Immature natural killer cell (primary cell): ENCODE measurements at places on chromosomes 5 and 9.

DNA sequence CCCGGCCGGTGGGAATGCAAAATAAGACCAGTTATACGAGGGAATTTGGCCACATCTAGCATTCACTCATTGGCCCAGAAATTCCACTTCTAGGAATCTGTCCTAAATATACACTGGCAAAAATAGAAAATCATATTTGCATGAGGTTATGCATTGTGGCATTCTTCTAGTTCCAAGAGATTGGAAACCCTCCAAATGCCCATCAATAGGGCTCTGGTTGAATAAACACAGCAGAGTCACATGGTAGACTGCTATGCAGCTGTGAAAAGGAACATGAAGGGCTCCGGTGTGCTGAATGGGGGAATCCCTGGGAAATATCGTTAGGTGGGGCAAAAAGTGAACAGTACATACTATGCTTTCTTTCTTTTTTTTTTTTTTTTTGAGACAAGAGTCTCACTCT, 36.8 kb downstream of the PTGES start:
- DNase-seq: no peak

- DNase-seq: no peak
Measured at GRCh38 chr5:2753452-2754420, 2.3 kb upstream of the IRX2 start.

DNA sequence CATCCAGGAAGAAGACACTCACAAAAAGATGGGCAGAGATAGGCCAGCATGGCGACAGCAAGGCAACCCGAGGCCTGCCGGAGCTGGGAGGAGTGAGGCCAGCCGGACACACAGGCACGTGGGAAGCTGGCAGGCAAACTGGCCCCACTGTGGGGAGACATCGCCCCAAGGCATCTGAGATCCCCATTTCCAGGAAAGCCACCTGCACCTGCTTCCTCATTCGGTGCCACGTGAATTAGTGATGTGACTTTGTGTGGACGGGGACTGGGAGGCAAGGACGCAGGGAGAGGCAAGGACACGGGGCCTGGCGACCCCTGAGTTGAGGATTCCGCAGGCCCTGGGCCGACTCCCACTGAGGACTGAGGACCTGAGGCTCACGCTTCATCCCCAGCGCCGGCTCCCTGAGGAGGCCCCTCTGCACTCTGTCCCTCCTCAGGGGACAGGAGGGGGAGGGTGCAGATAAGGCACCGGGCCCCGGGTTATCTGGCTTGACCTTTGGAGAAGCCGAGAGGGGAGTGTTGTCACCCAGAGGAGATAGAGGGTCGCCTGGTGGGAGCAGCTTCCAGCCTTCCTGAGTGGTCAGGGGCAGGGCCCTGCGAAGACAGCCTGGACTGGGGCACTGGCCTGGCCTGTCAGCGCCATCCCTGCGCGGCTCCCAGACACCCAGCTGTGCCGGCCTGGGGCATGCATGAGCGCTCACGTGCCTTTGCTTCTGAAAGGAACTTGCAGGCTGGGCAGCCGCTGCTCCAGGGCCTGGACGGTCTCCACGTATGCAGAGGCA, 39.7 kb downstream of the NDUFS6 start:
- DNase-seq: no peak

DNA sequence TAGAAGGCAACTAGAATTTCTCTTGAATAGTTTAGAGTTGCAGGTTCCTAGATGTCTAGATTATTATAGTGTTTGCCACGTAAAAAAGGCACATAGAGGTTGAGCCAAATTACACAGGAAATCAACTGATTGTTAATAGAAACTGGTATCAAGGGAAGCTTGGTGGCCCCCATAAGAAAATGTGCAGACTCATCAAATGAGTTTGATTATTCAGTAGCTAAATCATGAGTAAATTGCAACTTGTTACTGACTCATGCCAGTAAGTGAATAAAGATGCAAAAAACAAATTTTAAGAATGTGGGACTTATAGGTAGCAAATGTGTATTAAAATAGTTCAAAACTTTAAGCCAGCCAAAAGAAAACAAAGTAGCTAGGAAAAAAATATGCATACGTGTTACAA, 1078.9 kb upstream of the CDH9 start:
- no peak for DNase-seq

DNA sequence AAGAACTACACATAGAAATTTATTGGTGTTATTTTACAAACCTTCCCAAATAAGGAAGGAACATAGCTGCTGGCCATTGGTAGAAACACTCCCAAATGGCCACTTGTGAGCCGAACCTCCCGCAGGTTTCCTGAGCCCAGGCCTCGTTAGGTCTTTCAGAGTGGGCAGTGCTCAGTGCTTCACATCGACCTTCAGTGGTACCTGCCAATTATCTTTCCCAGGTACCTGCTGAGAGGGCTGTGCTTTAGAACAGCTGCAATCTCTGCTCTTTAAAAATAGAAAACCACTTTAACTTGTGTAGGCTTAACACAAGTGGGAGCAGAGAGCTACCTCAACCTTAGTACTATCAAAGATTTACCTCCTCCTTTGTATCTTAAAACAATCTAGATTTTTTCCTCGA, 334.1 kb downstream of the RFX3 start:
- DNase-seq: no peak

- DNase-seq: no peak
Measured at GRCh38 chr5:56981548-56982315, 29.8 kb upstream of the MIER3 start.

DNA sequence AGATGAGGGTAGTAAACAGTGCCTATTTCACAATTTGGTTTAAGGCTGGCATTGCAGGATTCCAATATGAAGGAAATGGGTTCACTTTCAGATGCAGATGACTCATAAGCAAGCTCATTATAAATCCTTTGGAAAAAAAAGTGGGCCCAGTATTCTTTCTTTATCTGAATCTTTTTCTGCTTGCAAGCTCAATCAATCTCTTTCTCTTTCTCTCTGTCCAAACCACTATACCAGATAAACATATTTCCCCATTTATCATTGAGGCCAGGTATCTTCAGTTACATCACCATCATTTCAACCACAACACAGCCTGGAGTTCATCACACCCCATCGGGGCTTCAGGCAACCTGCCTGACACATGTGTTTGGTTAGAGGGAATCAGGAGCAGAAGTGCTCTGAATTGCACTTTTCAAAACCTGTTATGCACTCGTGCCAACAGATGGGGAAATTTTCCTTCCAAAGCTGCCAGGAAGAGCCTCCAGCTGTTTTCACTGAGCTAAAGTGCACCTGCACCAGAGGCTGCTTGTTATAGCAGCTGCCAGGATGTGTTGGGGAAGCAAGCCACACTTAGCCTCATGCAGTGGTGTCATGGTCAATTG, 30.0 kb upstream of the MAMDC2 start:
- DNase-seq: no peak

DNA sequence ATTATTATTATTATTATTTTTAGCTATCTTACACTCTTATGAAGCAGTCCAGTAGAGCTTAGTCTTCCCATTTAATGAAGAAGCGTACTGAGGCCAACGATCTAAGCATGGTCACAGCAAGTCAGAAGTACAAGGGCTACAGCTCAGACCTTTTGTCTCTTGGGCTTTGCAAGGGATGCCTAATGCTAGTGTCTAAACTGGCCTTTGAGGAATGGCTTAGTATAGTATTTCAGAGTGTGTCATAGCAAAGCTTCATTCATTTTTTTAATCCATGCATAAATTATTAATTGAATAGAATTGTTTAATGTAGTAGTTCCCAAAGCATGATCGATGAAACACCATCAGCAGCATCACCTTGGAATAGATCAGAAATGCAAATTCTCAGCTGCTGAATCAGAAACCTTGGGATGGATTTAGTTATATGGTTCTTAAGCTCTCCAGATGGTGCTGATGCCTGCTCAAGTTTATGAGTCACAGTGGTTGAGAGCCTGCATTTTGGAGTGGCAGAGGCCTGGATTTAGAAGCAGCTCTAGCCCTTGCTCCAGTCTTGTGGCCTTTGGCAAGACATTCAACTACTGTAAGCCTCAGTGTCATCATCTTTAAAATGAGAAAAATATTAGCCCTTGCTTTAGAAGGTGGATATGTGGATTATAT, 6.1 kb downstream of the IL12B start:
- DNase-seq: no peak

GRCh38 chr9:13597427-13597826, 317.9 kb upstream of the MPDZ start:
- DNase-seq: no peak

DNA sequence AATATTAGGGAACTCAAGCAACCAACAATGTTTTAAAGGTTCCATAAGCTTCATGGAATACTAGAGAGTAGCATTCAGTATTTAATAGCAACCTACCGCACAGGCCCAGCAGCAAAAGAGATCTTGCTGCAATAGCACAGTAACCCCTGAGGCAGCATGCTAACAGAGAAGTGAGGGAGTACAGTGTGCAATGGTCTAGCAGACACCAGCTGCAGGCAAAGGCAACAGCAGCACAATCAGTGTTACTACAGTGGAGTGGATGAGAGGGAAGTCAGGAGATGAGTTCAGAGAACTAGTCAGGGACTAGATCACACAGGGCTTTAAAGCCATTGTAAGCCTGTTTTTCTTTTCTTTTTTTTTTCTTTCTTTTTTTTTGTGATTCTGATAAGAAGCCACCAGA, 2.8 kb downstream of the TICAM2 start:
- DNase-seq: no peak

DNA sequence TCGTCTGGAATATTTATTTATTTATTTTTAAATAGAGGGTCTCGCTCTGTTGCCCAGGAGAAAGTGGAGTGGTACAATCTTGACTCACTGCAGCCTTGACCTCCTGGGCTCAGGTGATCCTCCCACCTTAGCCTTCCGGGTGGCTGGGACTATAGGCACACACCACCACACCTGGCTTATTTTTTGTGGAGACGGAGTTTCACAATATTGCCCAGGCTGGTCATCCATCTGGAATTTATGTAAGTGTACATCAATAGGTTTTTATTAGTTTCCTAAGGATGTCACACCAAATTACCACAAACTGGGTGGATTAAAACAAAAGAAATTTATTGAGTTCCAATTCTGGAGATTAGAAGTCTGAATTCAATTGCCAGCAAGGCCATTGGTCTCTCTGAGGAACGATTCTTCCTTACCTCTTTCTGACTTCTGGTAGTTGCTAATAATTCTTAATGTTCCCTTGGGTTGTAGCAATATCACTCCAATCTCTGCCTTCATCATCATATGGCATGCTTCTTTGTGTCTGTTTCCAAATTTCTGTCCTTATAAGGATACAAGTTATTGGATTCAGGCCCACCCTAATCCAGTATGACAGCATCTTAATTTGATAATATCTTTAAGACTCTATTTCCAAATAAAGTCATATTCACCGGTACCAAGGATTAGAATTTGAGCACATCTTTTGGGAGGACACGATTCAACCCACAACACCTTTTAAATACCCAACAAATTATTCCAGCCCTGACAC, 16.3 kb upstream of the RAD23B start:
- no peak for DNase-seq
